CD4-positive, alpha-beta T cell treated with Interleukin-4 for 4 hours (primary cell): ENCODE measurements at places on chromosomes 12 and 14.

GRCh38 chr14:75409316-75410205 lies 18.3 kb upstream of the JDP2 start:
- no peak for DNase-seq

DNA sequence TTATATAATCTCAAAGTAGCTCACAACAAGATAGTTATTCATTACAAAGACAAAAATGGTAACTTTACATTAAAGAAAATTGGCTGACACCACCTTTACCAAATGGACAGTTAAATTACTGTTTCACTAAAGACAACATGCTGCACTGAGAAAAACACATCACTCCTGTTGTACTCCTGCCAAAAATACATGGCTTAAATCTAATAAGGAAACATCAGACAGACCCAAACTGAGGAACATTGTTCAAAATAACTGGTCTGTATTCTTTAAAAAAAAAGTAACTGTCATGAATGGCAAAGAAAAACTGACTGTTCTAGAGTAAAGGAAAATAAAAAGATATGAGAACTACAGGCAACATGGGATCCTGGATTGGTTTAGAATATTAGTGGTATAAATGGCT lies 151.3 kb upstream of the DCN start:
- DNase-seq = no peak

DNA sequence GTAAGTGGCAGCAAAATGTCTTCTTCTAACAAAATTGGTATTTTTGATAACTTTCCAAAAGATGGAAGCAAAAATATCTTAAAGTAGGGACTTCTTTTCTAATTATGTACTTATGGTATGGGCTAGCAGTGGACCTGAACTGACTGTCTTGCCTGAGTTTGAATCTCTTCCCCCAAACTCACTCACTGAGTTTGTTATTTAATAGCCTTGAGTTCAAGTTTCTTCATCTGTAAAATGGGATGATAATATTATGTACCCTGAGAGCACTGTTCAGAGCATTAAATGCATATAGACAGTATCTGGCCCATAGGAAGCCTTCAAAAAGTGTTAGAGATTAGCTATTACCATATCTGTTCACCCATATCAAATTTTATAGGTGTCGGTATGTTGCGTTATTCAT lies 210.4 kb upstream of the NUDT4 start:
- DNase-seq = no peak

GRCh38 chr12:48903363-48903981 lies 21.8 kb downstream of the FKBP11 start:
- DNase-seq = no peak

DNA sequence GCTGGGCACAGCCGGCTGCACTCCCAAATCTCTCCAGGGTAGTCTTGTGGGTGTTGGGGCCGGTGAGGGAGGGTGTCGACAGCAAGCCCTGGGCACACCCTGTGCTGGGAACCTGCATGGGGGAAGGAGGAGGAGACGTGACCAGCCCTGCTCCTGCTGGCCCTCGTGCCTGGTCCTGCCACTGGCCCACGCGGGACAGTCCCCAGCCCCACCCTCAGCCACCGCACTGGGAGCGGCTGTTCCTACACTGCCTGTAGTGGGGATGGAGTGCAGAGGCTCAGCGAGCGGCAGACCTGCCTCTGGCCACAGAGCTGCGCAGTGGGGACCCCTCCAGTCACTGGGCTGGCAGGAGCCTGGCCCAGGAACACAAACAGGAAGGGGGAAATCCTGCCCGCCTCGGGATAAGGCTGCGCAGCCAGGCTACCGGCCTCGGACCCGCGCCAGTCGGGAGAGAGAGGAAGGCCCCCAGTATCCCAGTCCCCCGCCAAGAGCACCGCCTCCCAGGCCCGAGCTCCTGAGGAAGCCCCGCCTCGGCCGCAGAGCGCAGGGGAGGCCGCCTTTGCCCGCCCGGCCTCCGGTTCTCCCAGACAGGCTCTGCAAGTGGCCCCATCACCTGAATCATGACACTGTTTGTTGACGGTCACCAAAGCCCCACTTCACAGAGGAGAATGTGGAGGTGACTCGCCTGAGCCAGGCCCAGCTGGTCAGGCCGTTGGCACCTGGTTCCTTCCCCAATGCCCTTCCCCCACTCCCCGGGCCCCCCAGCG lies 10.6 kb downstream of the AHNAK2 start:
- DNase-seq = no peak

- DNase-seq = no peak
Observed at GRCh38 chr12:53431187-53431586, 7.5 kb downstream of the AMHR2 start.
